Activated CD8-positive, alpha-beta T cell treated with anti-CD3 and anti-CD28 coated beads for 36 hours (primary cell): ENCODE measurements at places on chromosomes 6 and 20.

DNA sequence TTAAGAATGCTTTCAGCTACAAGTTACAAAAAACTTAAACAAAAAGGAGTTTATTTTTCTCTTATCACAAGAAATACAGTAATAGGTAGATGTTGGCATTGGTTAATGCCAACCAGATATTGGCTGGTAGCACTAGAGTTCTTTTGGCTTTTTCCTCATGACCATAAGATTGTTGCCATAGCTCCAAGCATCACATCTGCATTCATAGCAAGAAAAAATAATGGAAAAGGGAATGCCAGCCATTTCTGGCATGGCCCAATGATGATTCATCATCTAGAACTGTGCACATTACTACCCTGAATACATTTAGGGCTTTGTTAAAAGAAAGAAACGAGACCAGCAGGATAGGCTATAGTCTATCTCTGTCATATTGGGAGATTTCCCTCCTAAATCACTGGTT, 20.8 kb upstream of the SIRT5 start:
- DNase-seq, result no peak

- no peak for DNase-seq
Observed at GRCh38 chr6:24584382-24584720, 61.6 kb downstream of the KIAA0319 start.

- DNase-seq, result peak; percentile 75
Observed at GRCh38 chr20:36629719-36630681, 16.0 kb downstream of the SLA2 start.

DNA sequence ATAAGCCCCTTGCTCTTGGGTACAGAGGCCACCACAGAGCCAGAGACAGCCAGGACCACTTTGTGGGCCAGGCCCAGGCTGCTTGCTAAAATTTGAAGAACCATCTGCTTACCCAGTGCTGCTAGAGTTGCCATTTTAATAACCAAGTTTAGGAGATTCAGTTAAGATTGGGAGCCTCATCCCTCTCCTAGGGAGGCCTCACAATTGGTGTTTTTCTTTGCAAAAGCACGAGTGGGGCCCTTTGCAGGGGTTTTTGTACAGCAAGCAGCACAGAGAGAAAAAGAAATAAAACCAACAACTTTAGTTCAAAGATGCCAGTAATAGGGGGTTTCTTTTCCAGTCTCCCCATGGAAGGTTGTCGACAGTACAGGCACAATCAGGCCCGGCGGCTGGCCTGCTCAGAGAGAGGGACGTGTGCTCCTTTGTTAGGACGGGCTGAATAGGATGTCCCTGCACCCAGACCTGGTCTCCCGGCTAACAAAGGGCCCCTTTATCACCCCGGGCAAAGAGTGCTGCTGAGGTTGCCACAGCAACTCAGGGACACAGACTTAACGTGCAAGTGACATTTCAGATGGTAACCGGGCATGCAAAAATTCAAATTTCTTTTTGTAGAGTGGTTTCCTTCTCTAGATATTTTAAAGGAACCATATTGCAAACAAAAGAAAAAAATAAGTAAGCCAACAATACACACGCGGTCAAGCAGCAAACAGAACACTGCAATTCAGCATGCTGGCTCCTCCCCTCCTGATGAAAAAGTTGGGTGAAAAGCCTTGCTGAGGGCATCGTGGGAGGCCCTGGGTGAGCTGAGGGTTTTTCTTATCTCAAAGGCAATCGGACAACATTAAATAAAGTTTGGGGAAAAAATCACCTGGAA, 10.5 kb upstream of the TOX2 start:
- no peak for DNase-seq

DNA sequence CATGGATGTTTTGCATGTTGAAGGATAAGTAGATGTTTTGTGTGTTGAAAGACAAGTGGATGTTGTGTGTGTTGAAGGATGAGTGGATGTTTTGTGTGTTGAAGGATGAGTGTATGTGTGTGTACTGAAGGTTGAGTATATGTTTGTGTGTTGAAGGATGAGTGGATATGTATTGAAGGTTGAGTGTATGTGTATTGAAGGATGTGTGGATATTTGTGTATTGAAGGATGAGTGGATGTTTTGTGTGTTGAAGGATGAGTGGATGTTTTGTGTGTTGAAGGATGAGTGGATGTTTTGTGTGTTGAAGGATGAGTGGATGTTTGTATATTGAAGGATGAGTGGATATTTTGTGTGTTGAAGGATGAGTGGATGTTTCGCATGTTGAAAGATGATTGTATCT, 325.0 kb downstream of the CDH4 start:
- DNase-seq, result no peak

GRCh38 chr20:51860111-51860882, 58.0 kb upstream of the SALL4 start:
- DNase-seq, result no peak

DNA sequence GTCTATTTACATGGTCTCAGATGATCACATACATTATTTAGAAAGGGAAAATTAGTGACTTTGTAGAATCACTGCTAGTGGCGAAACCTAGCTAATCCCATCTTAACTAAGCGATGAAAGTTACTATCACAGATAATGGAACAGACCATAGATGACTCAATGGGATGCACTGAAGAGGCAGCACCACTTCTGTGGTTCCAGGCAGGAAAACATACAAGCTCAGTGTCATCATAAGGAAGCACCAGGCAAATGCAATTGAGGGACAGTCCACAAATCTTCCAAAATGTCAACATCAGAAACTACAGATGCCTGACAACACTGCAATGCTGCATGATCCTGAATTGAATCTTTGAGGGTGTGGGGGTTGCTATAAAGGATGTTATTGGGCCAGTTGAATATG, 15.9 kb upstream of the SNAI1 start:
- DNase-seq, result no peak

DNA sequence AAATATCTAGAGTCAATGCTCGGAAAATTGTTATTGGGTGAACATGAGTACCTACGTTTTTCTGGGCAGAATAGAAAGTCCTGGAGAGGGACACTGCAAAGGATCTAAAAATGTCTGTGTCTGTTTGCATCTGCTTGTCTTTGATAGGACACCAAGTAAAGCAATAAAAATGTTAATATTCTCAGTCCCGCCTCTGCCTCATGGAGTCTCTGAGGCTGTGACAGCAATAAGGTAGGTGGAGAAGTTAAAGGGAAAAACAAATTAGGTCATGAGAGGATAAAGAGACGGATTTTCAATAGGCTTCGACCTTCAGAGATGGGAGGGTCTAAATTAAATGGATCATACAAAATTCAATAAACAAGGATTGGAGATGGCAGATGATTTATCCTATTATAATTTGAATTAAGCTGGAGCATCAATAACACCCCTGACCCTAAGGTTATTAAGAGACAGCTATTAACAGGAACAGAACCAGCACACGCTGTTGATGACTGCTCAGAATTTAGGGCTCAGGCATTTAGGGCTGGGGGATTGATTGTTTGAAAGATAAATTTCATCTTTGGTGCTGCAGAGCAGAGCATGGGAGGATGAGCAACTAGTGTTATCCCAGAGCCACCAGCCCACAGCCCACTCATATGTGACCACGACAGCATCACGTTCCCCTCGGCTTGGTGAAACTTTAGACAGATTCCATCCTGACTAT, 620.3 kb upstream of the CDH4 start:
- no peak for DNase-seq

GRCh38 chr6:137218473-137218916, 690 bp downstream of the IFNGR1 start:
- DNase-seq, result peak; percentile 76

- DNase-seq, result no peak
Observed at GRCh38 chr20:25033265-25033923, 24.5 kb downstream of the ACSS1 start.
